ENCODE measurements at places on chromosomes 12 and 14. TPM values are rescaled to one million over a fixed set of nuclear protein-coding genes. Genes with fewer than 3 reads are reported as not detected.

The ABCC9 gene
- total RNA-seq = 0.19 TPM

The ARHGEF25 gene
- total RNA-seq = 5.3 TPM

DNA sequence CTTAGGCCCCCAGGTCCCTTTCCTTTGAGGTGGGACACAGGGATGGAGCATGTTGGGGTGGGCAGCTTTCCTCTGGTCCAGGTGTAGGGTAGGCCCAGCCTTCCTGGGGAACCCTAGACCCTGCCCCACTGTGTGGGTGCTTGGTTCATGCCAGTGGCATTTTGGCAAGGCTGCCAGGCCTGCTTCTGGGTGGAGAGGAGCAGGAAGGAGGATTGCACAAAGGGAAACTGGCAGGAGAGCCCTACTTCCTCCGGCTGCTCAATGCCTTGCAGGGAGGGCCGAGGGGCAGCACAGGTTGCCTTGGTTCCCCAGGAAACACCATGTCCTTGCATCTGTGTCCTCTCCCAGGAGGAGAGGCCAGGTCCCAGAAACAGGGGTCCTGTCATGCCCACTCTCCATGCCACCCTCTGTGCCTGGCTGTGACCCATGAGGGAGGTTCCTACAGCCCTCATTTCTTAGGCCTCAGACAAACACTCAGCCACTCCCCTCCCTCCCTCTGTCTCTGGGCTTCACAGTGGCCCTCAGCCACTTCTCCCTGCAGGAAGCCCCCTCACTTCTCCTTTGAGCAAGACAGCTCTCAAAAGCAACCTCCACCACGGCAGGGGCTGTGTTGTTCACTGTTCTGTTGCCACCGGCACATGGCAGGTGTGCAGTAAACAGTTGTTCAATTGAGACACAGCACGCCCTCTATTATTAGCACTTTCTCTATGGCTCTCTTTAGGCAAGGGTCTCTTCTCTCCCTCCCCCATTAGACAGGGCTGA is 6.8 kb upstream of the KRT80 start:
- no peak overlapping the region for H3K4me3 ChIP-seq
- no peak overlapping the region for H3K27ac ChIP-seq
- peaks cover 14% of the 10 kb centered on the region for H3K27me3 ChIP-seq
- DNase-seq = no peak
- H3K36me3 ChIP-seq = no peaks in the 10 kb centered on the region
- H3K4me1 ChIP-seq = peaks cover 7% of the 10 kb centered on the region

DNA sequence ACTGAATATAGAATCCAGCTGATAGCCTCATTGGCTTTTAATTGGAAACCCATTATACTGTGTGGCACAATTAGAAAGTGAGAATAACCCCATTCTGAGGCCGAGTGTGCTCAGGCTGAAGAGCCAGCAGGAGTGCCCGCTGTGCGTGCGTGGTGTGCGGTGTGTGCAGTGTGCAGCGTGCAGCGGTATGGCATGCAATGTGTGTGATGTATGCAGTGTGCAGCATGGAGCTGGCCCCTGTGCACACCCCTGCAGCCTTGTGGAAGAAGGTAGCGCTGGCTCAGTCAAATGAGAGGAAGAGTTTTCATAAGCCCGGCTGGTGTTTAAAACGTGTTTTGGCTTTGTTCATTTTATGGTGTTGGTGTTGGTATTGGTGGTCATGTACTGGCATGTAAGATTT is 22.9 kb downstream of the CKB start:
- H3K4me3 ChIP-seq = no peak overlapping the region
- peaks cover 10% of the 10 kb centered on the region for H3K4me1 ChIP-seq
- no peaks in the 10 kb centered on the region for H3K36me3 ChIP-seq
- no peak for DNase-seq
- no peaks in the 10 kb centered on the region for H3K27me3 ChIP-seq
- no peak overlapping the region for H3K27ac ChIP-seq

DNA sequence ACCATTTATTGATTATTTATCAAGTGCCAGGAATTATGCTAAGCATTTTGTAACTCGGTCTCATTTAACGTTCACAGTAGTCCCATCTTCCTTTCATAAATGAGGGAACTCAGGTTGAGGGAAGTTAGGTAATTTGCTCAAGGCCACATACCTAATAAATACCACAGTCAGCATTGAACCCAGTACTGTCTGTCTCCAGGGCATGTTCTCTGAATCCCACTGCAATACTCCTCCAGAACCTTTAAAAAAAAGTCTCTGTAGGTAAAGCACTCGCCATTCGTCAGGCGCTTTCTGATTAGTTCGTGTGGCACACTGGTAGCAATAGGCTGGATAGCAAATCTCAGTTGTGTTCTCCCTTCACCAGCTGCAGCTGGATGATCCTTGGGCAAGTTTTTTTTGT is 14.3 kb downstream of the SLC17A8 start:
- H3K27me3 ChIP-seq = peaks cover 6% of the 10 kb centered on the region
- DNase-seq = no peak
- H3K4me1 ChIP-seq = no peaks in the 10 kb centered on the region
- no peak overlapping the region for H3K27ac ChIP-seq
- H3K36me3 ChIP-seq = no peaks in the 10 kb centered on the region
- H3K4me3 ChIP-seq = no peak overlapping the region

DNA sequence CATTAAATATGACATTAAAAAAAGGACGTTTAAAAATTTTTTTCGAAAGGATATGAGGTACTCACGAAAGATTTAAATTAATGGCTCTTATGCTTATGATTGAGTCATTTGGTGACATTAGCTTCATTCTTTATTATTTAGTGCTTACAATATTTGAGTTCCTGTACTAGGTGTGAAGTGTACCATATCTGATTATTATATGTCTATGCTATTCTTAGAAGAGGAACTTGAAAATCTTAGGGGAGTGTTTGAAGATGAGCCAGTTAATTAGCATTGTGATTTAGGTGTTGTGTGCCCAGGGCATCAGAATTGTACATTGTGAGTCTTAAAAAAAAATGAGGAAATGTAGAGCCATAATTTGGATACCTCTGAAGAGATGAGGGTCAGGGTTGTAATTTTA is 118.6 kb downstream of the FUT8 start:
- DNase-seq = no peak
- H3K36me3 ChIP-seq = peaks cover 31% of the 10 kb centered on the region
- H3K27me3 ChIP-seq = no peaks in the 10 kb centered on the region
- no peak overlapping the region for H3K27ac ChIP-seq
- no peak overlapping the region for H3K4me3 ChIP-seq

- no peaks in the 10 kb centered on the region for H3K36me3 ChIP-seq
- H3K27ac ChIP-seq = no peak overlapping the region
- H3K4me1 ChIP-seq = peaks cover 24% of the 10 kb centered on the region
- peak; percentile 10 for DNase-seq
These were observed 31.9 kb upstream of the MON2 start for GRCh38 chr12:62434494-62435302.

DNA sequence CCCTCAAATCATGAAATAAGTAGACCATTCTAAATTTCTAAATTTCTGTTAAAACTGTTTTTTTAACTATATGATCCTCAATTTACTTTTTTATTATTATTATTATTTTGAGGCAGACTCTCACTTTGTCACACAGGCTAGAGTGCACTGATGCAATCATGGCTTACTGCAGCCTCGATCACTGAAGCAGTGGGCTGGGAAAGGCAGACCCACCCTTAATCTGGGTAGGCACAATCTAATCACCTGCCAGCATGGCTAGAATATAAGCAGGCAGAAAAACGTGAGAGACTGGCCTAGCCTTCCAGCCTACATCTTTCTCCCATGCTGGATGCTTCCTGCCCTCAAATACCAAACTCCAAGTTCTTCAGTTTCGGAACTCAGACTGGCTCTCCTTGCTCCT is 2.3 kb downstream of the ERO1A start:
- no peaks in the 10 kb centered on the region for H3K27me3 ChIP-seq
- H3K4me3 ChIP-seq = peak overlapping the region; percentile 97
- H3K36me3 ChIP-seq = peaks cover 4% of the 10 kb centered on the region
- H3K4me1 ChIP-seq = peaks cover 66% of the 10 kb centered on the region
- peak overlapping the region; percentile 3 for H3K27ac ChIP-seq

- no peaks in the 10 kb centered on the region for H3K27me3 ChIP-seq
- no peak overlapping the region for H3K27ac ChIP-seq
- no peak overlapping the region for H3K4me3 ChIP-seq
- peaks cover 28% of the 10 kb centered on the region for H3K4me1 ChIP-seq
- no peak for DNase-seq
These were observed 10.6 kb downstream of the EIF2B2 start for GRCh38 chr14:75013290-75013689.

DNA sequence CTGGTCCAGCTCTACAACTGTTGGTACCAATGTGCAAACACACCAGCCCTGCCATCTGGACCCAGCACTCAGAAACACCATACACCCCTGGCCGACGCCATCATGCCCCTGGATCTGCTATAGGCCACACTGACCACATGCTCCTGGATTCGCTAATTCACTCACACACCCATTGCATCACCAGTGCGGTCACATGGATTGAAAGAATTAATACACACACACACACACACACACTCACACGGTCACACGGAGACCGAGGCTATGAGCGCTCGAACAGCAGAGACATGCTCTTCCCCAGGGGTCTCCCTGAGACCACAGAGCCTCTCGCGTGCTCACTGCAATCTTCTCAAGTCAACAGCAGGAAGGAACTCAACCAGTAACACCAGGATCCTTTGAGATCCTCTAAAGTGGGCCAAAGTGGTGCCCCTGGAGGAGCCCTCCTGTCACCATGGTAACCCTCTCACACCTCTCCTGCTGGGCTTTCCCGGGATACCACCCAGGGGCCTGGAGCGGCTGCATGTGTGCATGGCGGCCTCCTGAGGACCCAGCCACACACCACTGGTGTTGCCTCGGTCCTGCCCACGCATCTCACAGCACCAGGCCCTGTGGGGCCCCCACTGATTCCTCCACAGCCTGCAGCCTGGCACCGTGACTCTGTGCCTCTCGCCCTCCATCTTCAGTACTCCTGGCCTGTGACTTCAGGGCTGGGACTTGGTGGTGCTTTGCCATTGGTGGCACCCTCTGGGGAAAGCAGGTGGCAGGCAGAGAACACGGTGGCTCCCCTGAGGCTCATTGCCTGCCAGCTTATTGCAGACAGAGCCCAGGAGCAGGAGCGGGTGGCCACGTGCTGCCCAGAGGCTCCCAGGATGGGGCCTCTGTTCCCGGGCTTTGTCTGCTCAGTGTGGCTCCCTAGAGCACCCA is 15.1 kb downstream of the LRTM2 start:
- H3K4me3 ChIP-seq = no peak overlapping the region
- H3K27me3 ChIP-seq = peaks cover 8% of the 10 kb centered on the region
- no peak for DNase-seq
- no peak overlapping the region for H3K27ac ChIP-seq
- no peaks in the 10 kb centered on the region for H3K36me3 ChIP-seq
- no peaks in the 10 kb centered on the region for H3K4me1 ChIP-seq

- no peak for DNase-seq
- peak overlapping the region; percentile 45 for H3K4me3 ChIP-seq
- peaks cover 52% of the 10 kb centered on the region for H3K4me1 ChIP-seq
- peak overlapping the region; percentile 2 for H3K27ac ChIP-seq
These were observed 58.3 kb upstream of the DYRK2 start for GRCh38 chr12:67590149-67590790.

DNA sequence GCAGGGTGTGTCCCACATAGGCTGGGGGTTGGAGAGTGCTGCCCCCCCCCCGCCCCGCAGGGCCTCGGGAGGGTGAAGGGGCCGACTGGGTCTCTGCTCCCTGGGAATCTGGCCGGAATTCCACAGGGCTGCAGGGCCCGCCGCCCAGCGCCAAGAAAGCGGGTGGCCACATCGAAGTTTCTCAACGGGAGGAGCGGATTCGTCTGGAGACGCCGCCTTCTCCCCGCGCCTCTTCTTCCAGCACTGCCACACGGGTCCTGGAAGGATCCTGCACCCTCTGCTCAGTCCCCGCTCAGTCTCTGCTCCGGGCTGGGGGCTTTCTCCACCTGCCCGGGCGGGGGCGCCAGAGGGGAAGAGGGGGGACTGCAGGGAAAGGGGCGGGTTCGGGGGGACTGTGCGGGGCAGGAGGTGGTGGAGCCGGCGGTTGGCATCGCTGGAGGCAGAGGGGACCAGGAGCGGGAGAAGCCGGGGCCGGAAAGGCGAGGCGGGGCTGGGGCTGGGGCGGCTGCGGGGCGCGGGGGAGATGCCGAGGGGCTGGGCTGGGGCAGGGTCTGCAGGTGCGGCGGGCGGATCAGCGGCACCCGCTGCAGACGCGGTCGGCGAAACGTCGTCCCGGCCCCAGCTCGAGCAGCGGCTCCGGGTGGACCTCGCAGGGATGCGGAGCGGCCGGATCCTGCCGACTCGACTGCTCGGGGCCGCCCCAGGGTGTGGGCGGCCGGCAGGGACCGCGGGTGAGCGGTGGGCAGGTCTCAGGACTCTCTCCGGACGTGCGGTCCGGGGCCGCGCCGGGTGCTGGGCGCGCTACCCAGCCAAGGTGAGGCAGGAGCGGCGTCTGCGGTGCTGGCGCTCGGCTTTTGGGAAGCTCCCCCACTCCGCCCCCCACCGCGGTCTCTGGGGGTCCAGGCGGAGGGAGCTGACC is 811.4 kb upstream of the TMEM132C start:
- H3K36me3 ChIP-seq = peaks cover 2% of the 10 kb centered on the region
- H3K27ac ChIP-seq = no peak overlapping the region
- no peak for DNase-seq
- no peak overlapping the region for H3K4me3 ChIP-seq
- H3K27me3 ChIP-seq = peaks cover 16% of the 10 kb centered on the region

Measured in activated T-cell treated with anti-CD3 and anti-CD28 coated beads, Interleukin-2, amount 50 U/mL, for 72 hours (primary cell).